ENCODE measurements at places on chromosomes 4 and X.
A peak's percentile ranks its signal among the peaks of the same experiment; 100 is the strongest.

GRCh38 chr4:67401902-67402301 lies 143.4 kb downstream of the CENPC start:
- no peak for DNase-seq
- no peak overlapping the region for H3K27ac ChIP-seq
- H3K36me3 ChIP-seq: no peaks in the 10 kb centered on the region
- no peak overlapping the region for H3K4me3 ChIP-seq
- no peaks in the 10 kb centered on the region for H3K27me3 ChIP-seq

- no peaks in the 10 kb centered on the region for H3K4me1 ChIP-seq
- DNase-seq: no peak
- H3K27me3 ChIP-seq: no peaks in the 10 kb centered on the region
- no peak overlapping the region for H3K4me3 ChIP-seq
- H3K27ac ChIP-seq: no peak overlapping the region
- no peaks in the 10 kb centered on the region for H3K36me3 ChIP-seq
These were observed 50.1 kb upstream of the PHKA2 start for GRCh38 chrX:19034025-19034424.

GRCh38 chr4:23368081-23368697 lies 521.7 kb downstream of the PPARGC1A start:
- H3K36me3 ChIP-seq: no peaks in the 10 kb centered on the region
- no peak overlapping the region for H3K27ac ChIP-seq
- H3K4me1 ChIP-seq: no peaks in the 10 kb centered on the region

GRCh38 chr4:173318648-173319211 lies 15.4 kb downstream of the HMGB2 start:
- no peak overlapping the region for H3K4me3 ChIP-seq
- DNase-seq: peak; percentile 51
- no peaks in the 10 kb centered on the region for H3K36me3 ChIP-seq
- peaks cover 17% of the 10 kb centered on the region for H3K4me1 ChIP-seq

GRCh38 chr4:15333692-15334633 lies 93.9 kb upstream of the C1QTNF7 start:
- no peak overlapping the region for H3K4me3 ChIP-seq
- H3K36me3 ChIP-seq: no peaks in the 10 kb centered on the region
- no peaks in the 10 kb centered on the region for H3K4me1 ChIP-seq
- DNase-seq: no peak
